ENCODE measurements at places on chromosomes 5 and 9.

DNA sequence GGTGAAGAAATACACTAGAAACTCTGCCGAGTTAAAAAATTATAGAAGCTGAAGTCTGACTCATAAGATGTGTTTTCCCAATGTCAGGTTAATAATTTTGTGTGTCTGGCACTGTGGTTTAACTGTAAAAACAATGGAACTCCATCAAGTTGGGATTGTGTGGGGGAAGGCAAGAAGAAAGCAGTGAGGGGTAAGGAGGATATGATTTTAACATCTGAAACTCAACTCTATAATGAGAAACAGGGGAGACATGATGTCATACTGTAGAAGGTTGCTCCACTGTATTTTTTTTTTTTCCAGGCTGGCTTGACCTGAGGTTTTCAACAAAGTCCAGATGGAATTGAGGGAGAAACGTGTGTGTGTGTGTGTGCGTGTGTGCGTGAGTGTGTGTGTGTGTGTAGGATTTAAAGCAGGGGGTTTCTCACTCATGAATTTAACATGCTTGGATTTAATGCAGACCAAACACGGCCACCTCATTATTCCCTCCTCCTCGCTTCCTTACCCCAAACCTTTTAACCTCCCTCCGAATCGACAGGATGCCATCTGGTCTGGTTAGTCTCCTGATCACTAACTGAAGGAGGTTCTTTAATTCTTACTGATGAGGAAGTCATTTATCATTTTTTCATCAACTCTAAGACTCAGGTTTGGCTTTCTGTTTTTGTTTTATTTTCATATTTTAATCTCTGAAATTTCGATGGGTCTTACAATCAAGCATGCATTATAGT is 140.2 kb upstream of the LPAR1 start:
- DNase-seq = no peak

GRCh38 chr5:147912011-147912410 is 5.7 kb upstream of the C5orf46 start:
- DNase-seq = no peak

GRCh38 chr9:18184401-18184800 is 289.6 kb upstream of the ADAMTSL1 start:
- no peak for DNase-seq

GRCh38 chr9:133637451-133638055 is 1.4 kb downstream of the DBH start:
- DNase-seq = no peak

- peak; percentile 18 for DNase-seq
Measured at GRCh38 chr9:14846871-14847311, 63.3 kb downstream of the FREM1 start.

GRCh38 chr9:94085062-94085639 is 887 bp downstream of the PTPDC1 start:
- DNase-seq = no peak
